ENCODE measurements at places on chromosomes 2 and 18. TPM values are rescaled to one million over a fixed set of nuclear protein-coding genes. Genes with fewer than 3 reads are reported as not detected.

SERPINB13 gene
- polyA plus RNA-seq = not detected

ZNF521 gene
- polyA plus RNA-seq = 43.7 TPM

MC2R gene
- 0.09 TPM for polyA plus RNA-seq

LTBP1 gene
- polyA plus RNA-seq = 51.1 TPM

FABP1 gene
- polyA plus RNA-seq = 0.48 TPM

ADRA2B gene
- polyA plus RNA-seq = 2.1 TPM

EFEMP1 gene
- polyA plus RNA-seq = 29.9 TPM

KCNS3 gene
- 6.0 TPM for polyA plus RNA-seq

HOXD8 gene
- polyA plus RNA-seq = 40.0 TPM

PARD6G gene
- 5.2 TPM for polyA plus RNA-seq

CYP27C1 gene
- 5.1 TPM for polyA plus RNA-seq

RMND5A gene
- 36.9 TPM for polyA plus RNA-seq

C1GALT1C1L gene
- polyA plus RNA-seq = 1.0 TPM

MTIF2 gene
- 20.1 TPM for polyA plus RNA-seq

EVX2 gene
- not detected for polyA plus RNA-seq

TRIM43B gene
- not detected for polyA plus RNA-seq

LRPPRC gene
- 83.5 TPM for polyA plus RNA-seq

CIB4 gene
- polyA plus RNA-seq = not detected

PPP1R7 gene
- polyA plus RNA-seq = 71.0 TPM

UGT1A5 gene
- polyA plus RNA-seq = not detected

ACVR1 gene
- polyA plus RNA-seq = 26.3 TPM

PLB1 gene
- 2.0 TPM for polyA plus RNA-seq

POU3F3 gene
- polyA plus RNA-seq = 0.13 TPM

MGAT4A gene
- 3.8 TPM for polyA plus RNA-seq

CHRNG gene
- 160 TPM for polyA plus RNA-seq

ING5 gene
- 25.0 TPM for polyA plus RNA-seq
